CD4-positive, alpha-beta T cell treated with Interleukin-1 beta for 1 hour (primary cell): ENCODE measurements at places on chromosomes 6 and 20.
A peak's percentile ranks its signal among the peaks of the same experiment; 100 is the strongest.

- DNase-seq: peak; percentile 93
Observed at GRCh38 chr6:31575335-31575901, at the start of gene TNF. TNF (plus strand) TSS chr6:31575565; CDS start chr6:31575742, 177 bp downstream.

DNA sequence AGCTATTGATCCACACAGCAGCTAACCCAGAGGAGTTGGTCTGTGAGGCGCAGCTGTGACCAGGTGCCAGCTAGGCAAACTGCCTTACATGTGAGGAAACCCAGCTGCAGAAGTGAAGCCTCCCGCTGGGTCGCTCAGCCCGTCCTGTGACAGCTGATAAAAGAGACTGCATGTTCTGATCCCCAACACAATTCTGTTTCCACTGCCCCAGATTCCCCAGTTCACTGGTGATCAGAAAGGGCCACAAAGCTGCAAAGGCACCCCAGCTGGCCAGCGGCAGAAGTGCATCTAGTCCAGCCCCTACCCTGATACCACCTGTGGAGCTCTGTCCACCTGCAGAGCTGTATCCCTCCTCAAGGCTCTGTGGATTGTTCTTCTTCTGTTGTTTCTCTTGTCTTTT is 64.5 kb downstream of the CTNNBL1 start:
- no peak for DNase-seq

- DNase-seq: no peak
Observed at GRCh38 chr6:167670938-167671338, 155.8 kb upstream of the AFDN start.

DNA sequence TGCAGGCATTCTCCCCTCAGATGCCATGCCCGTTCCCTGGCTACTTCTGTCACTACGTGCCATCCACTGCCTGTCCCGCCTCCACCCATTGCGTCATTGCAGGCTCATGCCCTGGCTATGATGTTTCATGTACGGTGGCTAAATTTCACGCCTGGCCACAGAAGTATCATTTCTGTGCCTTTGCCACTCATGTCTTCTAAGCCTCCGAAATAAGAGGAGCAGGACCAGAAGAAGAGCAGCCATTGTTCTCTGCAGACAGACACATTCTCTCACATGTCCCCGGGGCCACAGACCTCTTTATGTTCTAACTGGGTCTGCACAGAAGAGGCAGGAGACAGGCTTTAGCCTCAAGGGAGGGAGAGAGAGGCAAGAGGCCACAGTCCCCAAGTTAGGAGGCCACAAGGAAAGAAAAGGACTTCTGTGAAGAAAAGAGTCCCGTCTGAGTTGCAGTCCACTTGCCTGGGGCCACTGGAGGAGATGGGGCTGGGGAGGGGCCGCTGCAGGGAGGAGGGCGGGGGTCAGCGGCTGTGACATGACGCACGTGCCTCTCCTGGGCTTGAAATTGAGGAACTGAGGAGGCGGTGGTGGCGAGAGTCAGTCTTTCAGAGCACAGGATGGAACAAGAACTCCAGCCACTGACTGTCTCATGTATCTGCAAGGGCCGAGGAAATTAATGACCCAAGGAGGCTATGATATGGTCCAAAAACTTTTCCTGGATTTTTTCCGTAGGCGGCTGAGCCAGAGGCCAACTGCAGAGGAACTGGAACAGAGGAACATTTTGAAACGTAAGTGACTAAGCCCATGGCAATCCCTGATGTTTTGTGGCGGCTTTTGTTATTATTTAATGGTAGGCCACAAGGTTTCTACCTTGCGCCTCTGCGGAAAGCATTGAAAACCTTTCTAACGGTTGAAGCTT is 55.9 kb downstream of the TBC1D7 start:
- DNase-seq: peak; percentile 21

GRCh38 chr6:5174244-5174643 is 86.5 kb downstream of the LYRM4 start:
- DNase-seq: peak; percentile 63
